ENCODE measurements at places on chromosomes 5 and 9.
A peak's percentile ranks its signal among the peaks of the same experiment; 100 is the strongest.

DNA sequence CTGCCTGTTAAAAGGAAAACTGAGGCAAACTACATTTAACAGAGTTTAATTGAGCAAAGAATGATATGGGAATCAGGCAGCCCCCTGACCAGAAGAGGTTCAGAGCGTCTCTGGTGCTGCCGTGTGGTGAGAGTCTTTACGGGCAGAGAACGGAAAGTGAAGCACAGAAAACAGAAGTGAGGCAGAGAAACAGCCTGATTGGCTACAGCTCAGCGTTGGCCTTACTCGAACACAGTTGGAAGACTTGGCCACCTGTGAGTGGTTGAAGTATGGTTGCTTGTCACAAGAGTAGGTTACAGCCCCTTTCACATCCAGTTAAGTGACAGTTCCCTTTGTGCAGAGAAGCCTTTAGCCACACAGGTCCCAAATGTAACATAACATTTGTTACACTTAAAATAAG lies 16.9 kb upstream of the FBP1 start:
- peaks cover 16% of the 10 kb centered on the region for H3K27me3 ChIP-seq
- peak; percentile 48 for DNase-seq
- peaks cover 19% of the 10 kb centered on the region for H3K4me1 ChIP-seq
- no peak overlapping the region for H3K27ac ChIP-seq
- H3K36me3 ChIP-seq = no peaks in the 10 kb centered on the region

GRCh38 chr5:118068886-118069285 lies 919.5 kb downstream of the DTWD2 start:
- no peaks in the 10 kb centered on the region for H3K4me1 ChIP-seq
- no peak overlapping the region for H3K27ac ChIP-seq
- DNase-seq = no peak
- no peaks in the 10 kb centered on the region for H3K27me3 ChIP-seq

- no peaks in the 10 kb centered on the region for H3K4me1 ChIP-seq
- H3K4me3 ChIP-seq = no peak overlapping the region
- H3K27ac ChIP-seq = no peak overlapping the region
- no peaks in the 10 kb centered on the region for H3K36me3 ChIP-seq
- no peak for DNase-seq
These were observed 67.9 kb downstream of the NFIB start for GRCh38 chr9:14245901-14246525.

GRCh38 chr5:21820527-21820926 lies 1032.6 kb downstream of the CDH12 start:
- no peaks in the 10 kb centered on the region for H3K4me1 ChIP-seq
- H3K4me3 ChIP-seq = no peak overlapping the region
- no peak for DNase-seq
- H3K36me3 ChIP-seq = no peaks in the 10 kb centered on the region

GRCh38 chr9:30410273-30410672 lies 1974.2 kb upstream of the ACO1 start:
- no peak overlapping the region for H3K4me3 ChIP-seq
- no peaks in the 10 kb centered on the region for H3K27me3 ChIP-seq
- no peaks in the 10 kb centered on the region for H3K4me1 ChIP-seq

DNA sequence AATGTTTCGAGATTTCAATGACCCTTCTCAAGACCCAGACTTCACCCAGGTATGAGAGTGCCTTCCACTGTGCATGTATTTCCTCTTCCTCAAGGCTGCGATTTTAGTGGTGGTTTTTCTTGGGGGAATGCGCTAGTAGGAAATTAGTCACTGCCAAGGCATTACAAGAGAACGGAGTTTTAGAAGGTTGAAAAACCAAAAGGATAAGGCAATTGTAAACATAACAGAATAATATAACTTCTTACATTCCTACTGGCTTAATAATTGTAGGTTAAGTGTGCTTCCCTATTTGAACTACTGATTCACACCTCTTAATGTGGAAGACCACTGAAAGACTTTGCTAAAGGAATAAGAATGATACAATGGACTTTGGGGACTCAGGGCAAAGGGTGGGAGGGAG lies 38.9 kb downstream of the ACO1 start:
- no peak for DNase-seq
- H3K4me3 ChIP-seq = no peak overlapping the region
- no peak overlapping the region for H3K27ac ChIP-seq

DNA sequence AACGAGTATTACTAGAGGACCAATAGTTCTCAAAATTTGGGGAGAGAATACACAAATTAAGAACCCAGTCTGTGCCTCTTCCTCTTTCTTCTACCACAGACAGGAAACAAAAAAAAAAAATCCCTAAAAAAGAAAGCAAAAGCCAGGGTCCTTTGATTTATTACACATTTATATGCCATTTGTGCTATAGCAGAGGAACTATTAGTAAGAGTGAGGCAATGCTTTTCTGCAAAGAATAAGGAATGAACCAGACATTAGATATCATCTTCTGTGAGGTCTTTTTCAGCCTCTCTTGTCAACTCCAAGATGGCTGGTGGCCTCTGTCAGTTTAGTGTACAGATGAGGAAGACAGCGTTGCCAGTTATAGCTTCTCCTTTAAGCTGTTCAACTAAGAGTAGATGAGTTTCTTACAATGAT lies 127.6 kb downstream of the RFX3 start:
- no peaks in the 10 kb centered on the region for H3K36me3 ChIP-seq
- no peak overlapping the region for H3K4me3 ChIP-seq
- peaks cover 26% of the 10 kb centered on the region for H3K4me1 ChIP-seq
- H3K27me3 ChIP-seq = no peaks in the 10 kb centered on the region

DNA sequence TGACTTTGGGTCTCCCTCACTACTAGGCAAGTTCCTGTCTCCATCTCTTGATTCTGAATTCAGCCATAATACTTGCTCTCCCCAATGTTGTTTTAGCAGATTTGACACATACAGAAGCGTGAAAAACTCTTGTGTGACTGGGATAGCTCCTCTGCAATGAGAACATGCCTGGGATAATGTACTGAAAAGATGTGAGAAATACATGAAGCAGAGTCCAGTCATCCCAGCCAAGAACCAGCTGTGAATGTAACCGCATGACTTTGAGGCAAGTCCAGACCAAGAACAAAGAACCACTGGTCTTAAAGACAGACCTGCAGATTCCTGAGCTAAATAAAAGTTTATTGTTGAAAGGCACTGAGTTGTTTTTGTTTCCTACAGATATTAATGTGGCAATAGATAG lies 135.0 kb downstream of the NMUR2 start:
- H3K4me3 ChIP-seq = no peak overlapping the region
- no peaks in the 10 kb centered on the region for H3K4me1 ChIP-seq
- peaks cover 3% of the 10 kb centered on the region for H3K27me3 ChIP-seq
- DNase-seq = no peak
- H3K36me3 ChIP-seq = no peaks in the 10 kb centered on the region

GRCh38 chr9:127667127-127667844 lies 39.5 kb upstream of the CFAP157 start:
- no peaks in the 10 kb centered on the region for H3K27me3 ChIP-seq
- no peak overlapping the region for H3K27ac ChIP-seq
- no peak overlapping the region for H3K4me3 ChIP-seq
- DNase-seq = no peak

- no peak overlapping the region for H3K4me3 ChIP-seq
- no peaks in the 10 kb centered on the region for H3K4me1 ChIP-seq
- DNase-seq = no peak
These were observed 76.5 kb upstream of the OLFM1 start for GRCh38 chr9:135010921-135011320.

DNA sequence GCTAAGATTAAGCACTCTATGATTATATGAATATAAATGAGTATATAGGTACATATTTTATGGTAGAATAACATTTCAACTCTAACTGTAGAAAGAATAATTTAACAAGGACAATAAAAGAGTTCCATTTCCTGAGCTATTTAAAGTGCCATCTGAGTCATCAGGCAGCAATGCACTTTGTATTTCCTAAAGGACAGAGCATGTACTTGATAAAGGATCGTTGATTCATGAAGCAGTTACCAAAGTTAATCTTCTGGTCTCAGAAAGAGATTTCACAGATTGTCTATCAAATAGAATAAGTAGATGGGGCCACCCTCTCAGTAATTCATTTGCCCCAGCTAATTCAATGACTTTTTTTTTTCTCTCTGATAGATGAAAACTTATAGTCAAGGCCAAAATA lies 747.8 kb downstream of the CDH18 start:
- no peak overlapping the region for H3K4me3 ChIP-seq
- no peaks in the 10 kb centered on the region for H3K27me3 ChIP-seq
- no peak for DNase-seq
- H3K27ac ChIP-seq = no peak overlapping the region
- H3K4me1 ChIP-seq = no peaks in the 10 kb centered on the region

DNA sequence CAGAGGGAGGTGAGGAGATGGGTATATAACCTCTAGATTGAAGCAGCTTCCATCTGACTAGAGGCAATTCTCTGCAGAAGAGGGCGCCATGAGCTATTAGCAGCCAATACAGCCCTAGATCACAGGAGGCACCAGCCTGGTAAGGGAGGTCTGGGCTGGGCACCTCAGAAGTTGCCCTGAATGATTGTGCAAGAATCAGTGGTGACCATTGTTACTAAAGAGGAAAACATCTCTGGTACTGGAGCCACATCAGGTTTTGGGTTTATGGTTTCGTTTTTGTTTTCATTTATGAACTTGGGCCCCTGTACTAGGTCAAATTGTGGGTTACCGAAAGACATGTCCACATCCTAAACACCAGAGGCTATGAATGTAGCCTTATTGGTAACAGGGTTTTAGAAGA lies 342.0 kb downstream of the MLLT3 start:
- H3K27ac ChIP-seq = no peak overlapping the region
- H3K4me1 ChIP-seq = no peaks in the 10 kb centered on the region
- H3K36me3 ChIP-seq = no peaks in the 10 kb centered on the region
- DNase-seq = no peak

GRCh38 chr5:140041492-140042392 lies 1.4 kb downstream of the NRG2 start:
- H3K4me1 ChIP-seq = no peaks in the 10 kb centered on the region
- no peaks in the 10 kb centered on the region for H3K36me3 ChIP-seq
- no peak overlapping the region for H3K4me3 ChIP-seq

GRCh38 chr9:35826071-35826701 lies 2.3 kb downstream of the FAM221B start:
- DNase-seq = peak; percentile 39
- no peaks in the 10 kb centered on the region for H3K27me3 ChIP-seq
- no peaks in the 10 kb centered on the region for H3K36me3 ChIP-seq
- H3K4me1 ChIP-seq = peaks cover 24% of the 10 kb centered on the region

DNA sequence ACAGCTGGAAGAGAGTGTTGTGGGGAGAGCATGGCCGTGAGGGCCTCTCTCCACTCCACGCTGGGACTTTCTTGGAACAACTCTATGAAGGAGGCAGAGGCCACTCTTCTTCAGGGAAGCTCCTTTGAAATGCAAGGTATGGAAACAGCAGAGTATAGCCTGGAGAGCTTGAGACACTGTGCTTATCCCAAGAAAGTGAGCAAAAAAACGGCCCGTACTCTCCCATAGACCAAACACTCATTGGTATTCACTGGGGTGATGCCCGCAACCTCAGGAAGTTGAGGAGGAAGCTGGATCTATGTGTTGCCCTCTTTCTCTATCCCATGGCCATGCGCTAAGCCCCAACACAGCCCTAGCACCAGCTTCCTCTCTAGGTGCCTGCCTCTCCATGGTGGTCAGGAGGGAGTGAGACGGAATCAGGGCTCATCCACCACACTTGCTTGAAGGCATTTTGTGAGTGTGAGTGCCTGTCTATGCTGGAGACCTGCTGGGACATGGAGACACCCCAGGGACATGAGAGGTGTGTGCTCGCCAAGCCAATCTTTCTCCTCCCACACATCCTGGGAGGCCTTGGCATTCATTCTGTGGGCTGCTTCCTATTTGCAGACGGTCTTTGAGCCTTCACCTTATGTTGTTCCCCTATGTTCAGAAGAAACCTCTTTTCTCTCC lies 616.6 kb downstream of the IRX1 start:
- H3K4me3 ChIP-seq = no peak overlapping the region
- no peak overlapping the region for H3K27ac ChIP-seq
- H3K27me3 ChIP-seq = no peaks in the 10 kb centered on the region
- no peak for DNase-seq

DNA sequence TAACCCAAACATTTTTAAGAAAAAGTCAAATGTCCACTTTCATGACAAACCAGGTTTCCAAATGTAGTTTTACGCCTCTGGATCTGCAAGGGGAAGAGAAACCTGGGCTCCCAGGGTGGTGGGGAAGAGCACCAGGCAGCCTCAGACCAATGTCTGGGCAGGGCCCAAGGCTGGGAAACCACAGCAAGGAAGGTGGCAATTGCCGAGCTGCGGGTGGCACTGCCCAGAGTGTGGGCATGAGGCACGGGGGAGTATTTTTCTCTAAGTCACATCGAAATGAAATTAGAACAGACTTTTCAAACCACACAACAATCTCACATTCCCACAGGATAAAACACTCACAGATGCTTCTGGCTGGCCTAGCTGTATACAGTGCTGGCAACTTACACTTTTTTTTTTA lies 32.6 kb upstream of the RASGEF1C start:
- peaks cover 68% of the 10 kb centered on the region for H3K36me3 ChIP-seq
- no peak overlapping the region for H3K27ac ChIP-seq
- H3K4me3 ChIP-seq = no peak overlapping the region
- no peak for DNase-seq
- no peaks in the 10 kb centered on the region for H3K4me1 ChIP-seq
- H3K27me3 ChIP-seq = no peaks in the 10 kb centered on the region

GRCh38 chr5:164207646-164208045 lies 702.2 kb downstream of the MAT2B start:
- DNase-seq = no peak
- no peak overlapping the region for H3K27ac ChIP-seq
- no peaks in the 10 kb centered on the region for H3K4me1 ChIP-seq
- H3K4me3 ChIP-seq = no peak overlapping the region

GRCh38 chr5:142325725-142326479 lies 1.1 kb upstream of the SPRY4 start:
- H3K36me3 ChIP-seq = no peaks in the 10 kb centered on the region
- H3K4me3 ChIP-seq = no peak overlapping the region
- no peaks in the 10 kb centered on the region for H3K27me3 ChIP-seq
- no peak for DNase-seq

DNA sequence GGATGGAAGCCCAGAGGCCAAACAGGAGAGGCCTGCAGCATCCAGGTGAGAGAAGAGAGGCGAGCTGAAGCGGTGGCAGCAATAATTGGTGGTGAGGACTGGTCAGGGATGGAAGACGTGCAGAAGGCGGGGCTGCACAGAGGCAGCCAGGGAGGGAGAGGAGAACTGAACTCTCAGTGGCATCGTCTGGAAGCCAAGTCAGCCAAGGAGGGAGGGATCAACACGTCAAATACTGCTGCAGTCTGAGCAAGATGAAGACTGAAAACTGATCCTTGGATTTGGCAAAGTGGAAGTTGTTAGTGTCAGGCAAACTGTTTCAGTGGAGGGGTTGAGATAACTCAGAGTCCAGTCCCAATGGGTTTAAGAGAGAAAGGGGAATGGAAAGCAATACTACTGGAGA lies 145.4 kb downstream of the CDK5RAP2 start:
- no peak overlapping the region for H3K27ac ChIP-seq
- H3K36me3 ChIP-seq = peaks cover 70% of the 10 kb centered on the region
- no peaks in the 10 kb centered on the region for H3K27me3 ChIP-seq

GRCh38 chr5:130724658-130725057 lies 440.4 kb downstream of the HINT1 start:
- H3K4me1 ChIP-seq = no peaks in the 10 kb centered on the region
- no peak overlapping the region for H3K27ac ChIP-seq
- H3K36me3 ChIP-seq = no peaks in the 10 kb centered on the region
- no peak overlapping the region for H3K4me3 ChIP-seq

- no peaks in the 10 kb centered on the region for H3K27me3 ChIP-seq
- H3K4me3 ChIP-seq = no peak overlapping the region
- H3K36me3 ChIP-seq = peaks cover 18% of the 10 kb centered on the region
- no peak for DNase-seq
- H3K4me1 ChIP-seq = peaks cover 14% of the 10 kb centered on the region
- no peak overlapping the region for H3K27ac ChIP-seq
These were observed 17.3 kb upstream of the TNIP1 start for GRCh38 chr5:151097820-151098767.

GRCh38 chr9:5510360-5510931 lies at the start of gene PDCD1LG2:
PDCD1LG2 (plus strand) TSS chr9:5510531; CDS start chr9:5522547, 12,016 bp downstream.
- no peaks in the 10 kb centered on the region for H3K36me3 ChIP-seq
- H3K4me3 ChIP-seq = no peak within 1 kb of the TSS
- no peaks in the 10 kb centered on the region for H3K27me3 ChIP-seq
- H3K4me1 ChIP-seq = no peaks in the 10 kb centered on the region
- H3K27ac ChIP-seq = no peak within 1 kb of the TSS

Data from DND-41 (cell line).